ENCODE measurements at places on chromosomes 3 and 15.

DNA sequence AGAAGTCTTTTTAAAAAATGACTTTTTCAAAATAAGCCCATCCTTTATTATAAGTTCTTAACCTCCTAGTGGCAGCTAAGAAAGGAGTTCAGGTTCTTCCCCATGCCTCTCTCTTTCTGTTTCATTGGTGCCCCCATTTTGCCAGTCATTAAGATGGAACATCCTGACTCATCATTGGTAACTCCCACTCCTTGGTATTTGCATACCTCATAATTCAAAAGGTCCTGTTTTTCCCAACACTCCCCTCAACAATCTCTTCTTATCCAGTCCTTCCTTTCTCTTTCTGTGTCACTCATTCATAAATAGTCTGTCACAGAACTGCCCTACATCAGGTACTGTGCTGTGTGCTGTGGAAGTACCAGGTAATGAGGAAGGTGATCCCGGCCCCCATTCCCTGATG is 394.0 kb downstream of the FOXP1 start:
- no peak for DNase-seq

DNA sequence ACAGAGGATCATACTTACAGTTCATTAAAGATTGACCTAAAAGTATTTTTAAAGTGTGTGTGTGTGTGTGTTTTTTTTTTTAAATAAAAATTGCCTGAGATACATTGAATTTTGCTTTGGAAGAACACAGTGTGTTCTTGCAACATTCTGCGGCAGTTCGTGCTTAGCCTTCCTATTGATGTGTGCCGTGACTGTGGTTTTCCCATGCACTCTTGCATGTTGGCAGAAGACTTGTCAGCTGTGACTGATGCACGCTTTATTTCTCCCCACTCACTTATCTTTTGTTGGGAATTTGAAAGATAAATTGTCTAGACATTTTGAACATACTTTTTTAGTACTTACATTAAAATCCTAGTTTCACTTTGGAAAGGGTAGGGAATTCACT is 136.3 kb upstream of the LRRFIP2 start:
- DNase-seq: no peak

GRCh38 chr15:29686079-29686425 is 136.2 kb downstream of the TJP1 start:
- no peak for DNase-seq

DNA sequence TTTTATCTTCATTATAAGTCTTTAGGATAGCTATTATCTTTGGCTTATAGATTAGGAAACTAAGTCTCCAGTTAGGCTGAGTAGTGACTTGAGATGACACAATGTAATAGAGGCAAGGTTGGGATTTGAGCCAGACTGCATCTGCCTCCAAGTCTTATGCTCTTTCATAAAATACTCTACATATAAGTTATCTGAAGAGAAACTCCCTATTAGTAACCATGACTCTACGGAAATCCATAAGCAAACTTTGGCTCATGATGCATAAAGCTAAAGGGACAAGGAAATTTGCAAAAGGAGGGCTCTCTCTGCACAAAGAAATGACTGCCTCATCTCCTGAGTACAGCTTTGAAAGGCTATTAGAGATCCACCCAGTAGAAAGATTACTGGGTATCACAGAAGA is 77.6 kb upstream of the FRMD4B start:
- no peak for DNase-seq

All from HEK293T (cell line).